Stimulated activated CD4-positive, alpha-beta T cell treated with anti-CD3 and anti-CD28 coated beads, TNF-alpha, amount 100 ng/mL, for 24 hours (primary cell): ENCODE measurements at places on chromosomes 13 and 19.

- no peak for DNase-seq
Observed at GRCh38 chr13:31461923-31462322, 262.1 kb downstream of the B3GLCT start.

DNA sequence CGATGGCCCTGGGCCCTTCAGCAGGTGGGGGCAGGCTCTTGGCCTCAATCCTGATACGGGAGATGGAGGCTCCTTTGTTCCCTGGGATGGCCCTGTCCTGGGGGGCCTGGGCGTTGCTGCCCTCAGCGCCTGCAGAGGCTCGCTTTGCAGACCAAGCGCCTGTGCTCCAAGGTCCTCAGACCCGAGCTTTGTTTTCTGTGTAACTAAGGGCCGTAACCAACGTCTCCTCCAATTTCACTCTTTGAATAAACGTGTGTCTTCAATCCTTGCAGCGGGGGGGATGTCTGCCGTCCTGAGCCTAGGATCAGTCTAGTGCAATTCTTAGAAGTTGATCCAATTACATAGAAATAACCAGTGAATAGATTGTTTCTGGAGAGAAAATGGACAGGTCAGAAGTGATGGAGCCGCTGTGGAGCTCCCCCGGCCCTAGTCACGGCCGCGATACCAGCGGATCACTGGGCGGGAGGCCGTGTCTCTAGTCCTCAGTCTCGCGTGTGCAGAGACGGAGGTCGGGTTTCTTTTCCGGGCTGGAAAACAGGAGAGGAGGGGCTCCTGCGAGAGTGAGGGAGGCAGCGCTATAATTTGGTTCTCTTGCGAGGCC, 5.3 kb downstream of the PTBP1 start:
- no peak for DNase-seq

GRCh38 chr13:30346789-30347167, 39.4 kb upstream of the KATNAL1 start:
- DNase-seq, result no peak

GRCh38 chr13:38180126-38180525, 169.5 kb upstream of the UFM1 start:
- no peak for DNase-seq

DNA sequence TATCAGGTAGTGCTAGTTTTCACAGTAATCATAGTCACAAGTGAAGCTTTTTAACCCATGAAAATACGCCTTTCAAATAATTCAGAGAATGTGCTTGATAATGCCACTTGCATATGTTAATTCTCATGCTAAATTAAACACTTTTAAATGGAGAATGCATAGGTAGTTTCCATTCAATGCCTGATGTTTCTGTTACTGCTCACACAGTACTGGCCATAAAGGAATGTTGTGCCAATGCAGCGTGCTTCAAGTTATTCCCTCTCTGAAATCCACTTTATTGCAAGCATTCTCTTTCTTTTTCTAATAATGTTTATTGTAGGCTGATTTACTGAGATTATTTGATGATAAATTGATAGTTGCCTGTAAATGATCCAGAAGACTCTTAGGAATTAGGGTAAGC, 513.0 kb upstream of the KLF12 start:
- DNase-seq, result no peak

GRCh38 chr19:41688098-41688497, at the start of gene CEACAM7:
Gene CEACAM7, minus strand, starts transcription at chr19:41688270. Its CDS starts 105 bp downstream, at chr19:41688165.
- DNase-seq, result no peak

DNA sequence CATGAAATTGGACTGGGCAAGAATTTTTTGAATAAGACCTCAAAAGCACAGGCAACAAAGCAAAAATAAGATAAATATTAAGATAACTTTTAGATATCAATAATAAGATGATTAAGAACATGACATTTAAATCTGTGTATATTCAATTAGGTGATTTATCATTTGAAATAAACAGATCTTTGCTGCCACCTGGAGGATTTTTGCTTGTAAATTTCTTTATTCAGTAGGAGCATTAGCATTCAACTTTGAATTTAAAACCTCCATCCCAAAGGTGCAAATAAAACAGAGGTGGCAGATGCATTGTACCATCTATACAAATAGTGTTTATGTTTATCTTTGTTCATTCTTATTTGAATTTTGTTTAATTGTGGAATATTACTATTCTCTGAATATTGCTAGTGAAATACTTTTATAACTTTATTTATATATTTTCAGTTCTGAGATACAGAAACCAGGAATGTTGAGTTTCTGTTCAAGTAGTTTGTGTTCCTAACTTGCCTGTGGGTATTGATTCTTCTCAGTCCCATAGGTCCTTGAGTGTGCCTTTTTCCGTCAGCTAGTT, 20.9 kb downstream of the COG6 start:
- DNase-seq, result no peak

DNA sequence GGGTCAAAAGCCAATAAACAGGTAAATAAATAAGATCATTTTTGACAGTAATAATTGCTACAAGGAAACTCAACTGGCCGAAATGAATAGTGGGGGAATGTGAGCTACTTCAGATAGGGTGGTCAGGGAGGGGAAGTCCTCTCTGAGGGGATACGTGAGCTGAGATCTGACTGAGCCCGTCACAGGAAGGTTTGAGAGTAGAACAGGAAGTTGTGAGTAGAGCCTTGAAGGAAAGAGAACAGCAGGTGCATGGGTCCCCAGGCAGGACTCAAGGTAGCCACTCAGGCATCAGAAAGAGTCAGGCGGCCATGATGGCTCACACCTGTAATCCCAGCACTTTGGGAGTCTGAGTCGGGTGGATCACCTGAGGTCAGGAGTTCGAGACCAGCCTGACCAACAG, 6.3 kb downstream of the IRGQ start:
- DNase-seq, result no peak

- DNase-seq, result no peak
Observed at GRCh38 chr13:59408738-59409137, 755.0 kb downstream of the DIAPH3 start.

DNA sequence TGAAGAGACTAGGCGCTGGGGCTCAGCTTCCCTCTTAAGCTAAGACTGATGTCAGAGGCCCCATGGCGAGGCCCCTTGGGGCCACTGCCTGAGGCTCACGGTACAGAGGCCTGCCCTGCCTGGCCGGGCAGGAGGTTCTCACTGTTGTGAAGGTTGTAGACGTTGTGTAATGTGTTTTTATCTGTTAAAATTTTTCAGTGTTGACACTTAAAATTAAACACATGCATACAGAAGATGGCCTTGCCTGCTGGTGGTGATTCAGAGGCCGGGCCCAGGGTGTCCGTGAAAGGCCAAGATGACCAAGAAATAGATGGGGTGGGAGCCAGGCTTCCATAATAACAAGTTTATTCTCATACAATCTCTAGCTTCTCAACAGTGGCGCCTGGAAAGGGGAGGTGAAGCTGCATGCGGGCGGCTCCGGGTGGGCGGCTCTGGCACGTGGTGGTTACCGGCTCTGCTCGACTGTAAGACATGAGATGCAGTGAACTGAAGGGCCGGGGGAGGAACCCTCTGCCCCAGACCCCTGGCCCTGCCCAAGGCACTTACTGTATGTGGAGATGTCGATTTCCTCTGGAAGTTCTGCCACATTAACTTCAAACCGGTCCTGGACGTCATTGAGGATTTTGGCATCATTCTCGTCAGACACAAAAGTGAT, 10.5 kb downstream of the DDX39A start:
- DNase-seq, result no peak
